ENCODE measurements at places on chromosomes 16 and 17.

GRCh38 chr16:62712566-62712965 lies 676.3 kb upstream of the CDH8 start:
- no peak for DNase-seq

GRCh38 chr17:4811471-4811870 lies 4.5 kb downstream of the PLD2 start:
- no peak for DNase-seq

GRCh38 chr16:47528431-47528830 lies 67.3 kb downstream of the PHKB start:
- DNase-seq = no peak

DNA sequence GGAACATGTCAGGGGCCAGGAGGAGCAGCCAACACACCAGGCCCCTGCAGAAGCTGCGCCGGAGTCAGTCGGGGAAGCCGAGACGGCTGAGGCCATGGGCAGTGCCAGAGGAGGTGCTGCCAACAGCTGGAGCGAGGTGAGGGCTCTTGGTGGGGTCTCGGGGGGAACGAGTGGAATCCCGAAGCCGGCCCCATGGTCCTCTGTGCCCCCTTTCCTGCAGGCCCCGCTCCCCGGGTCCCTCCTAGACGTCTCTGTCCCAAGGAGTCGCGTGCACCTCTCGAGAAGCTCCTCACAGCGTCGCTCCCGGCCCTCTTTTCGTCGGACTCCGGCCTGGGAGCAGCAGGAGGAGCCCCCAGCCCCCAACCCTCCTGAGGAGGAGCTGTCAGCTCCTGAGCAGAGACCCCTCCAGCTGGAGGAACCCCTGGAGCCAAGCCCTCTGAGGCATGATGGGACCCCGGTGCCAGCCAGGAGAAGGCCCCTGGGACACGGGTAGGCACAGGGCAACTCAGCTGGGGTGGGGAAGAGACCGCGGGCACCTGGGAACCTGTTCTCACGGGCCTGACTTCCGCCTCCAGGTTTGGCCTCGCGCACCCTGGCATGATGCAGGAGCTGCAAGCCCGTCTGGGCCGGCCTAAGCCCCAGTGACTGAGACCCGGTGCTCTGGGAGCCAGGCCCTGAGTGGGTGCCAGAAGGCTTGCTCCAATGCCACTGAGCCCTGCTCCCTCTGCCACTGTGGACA lies 3.6 kb downstream of the APOBR start:
- DNase-seq = no peak

- no peak for DNase-seq
These were observed 45.0 kb downstream of the ESRP2 start for GRCh38 chr16:68190736-68191510.

- no peak for DNase-seq
These were observed 82.4 kb downstream of the GSG1L start for GRCh38 chr16:27980919-27981700.

Data from stimulated activated CD4-positive, alpha-beta T cell treated with anti-CD3 and anti-CD28 coated beads, Interleukin-2, amount 100 ng/mL, for 48 hours (primary cell).